NCI-H1105 (cell line): ENCODE measurements at places on chromosomes 12 and 14.

DNA sequence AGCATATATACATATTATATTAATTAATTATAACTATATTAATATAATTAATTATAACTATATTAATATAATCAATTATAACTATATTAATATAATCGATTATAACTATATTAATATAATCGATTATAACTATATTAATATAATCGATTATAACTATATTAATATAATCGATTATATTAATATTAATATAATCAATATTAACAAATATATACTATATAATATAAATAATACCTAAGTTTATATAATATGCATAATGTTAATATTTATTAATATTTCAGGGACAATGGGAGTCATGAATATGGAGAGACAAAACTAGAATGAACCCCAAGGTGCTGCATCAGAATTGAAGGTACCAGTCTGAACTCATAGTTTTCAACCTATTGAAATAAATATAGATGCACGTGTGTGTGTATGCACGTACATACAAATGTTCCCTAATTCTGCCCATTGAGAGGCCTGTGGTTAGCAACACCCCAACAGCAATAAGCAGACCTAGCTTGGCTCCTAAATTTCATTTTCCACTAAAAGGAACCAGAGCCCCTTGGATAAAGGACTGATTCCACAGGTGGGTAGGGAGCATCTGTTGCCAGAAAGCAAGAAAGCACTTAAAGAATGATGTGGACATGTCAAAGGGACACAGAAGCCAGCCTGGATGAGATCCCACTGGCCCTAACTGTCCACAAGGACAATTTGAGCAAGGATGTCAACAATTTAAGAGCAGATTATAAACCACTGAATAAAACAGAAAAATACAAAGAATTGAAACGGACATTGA, 21.3 kb downstream of the SSH1 start:
- no peak for DNase-seq

DNA sequence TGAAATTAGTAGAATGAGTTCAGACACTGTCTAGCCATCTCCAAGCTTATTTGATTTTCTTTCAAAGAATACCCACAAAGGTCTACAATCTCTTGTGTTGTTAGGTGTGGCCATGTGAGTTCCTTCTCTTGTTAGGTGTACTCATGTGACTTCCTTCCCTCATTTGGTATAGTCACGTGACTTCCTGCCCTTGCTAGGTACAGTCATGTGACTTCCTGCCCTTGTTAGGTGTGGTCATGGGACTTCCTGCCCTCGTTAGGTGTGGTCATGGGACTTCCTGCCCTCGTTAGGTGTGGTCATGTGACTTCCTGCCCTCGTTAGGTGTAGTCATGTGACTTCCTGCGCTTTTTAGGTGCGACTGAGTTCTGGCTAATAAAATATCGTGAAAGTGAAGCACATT, 179.6 kb downstream of the TMX1 start:
- DNase-seq: no peak

GRCh38 chr14:88955455-88955854, 131.0 kb downstream of the TTC8 start:
- DNase-seq: no peak

GRCh38 chr14:104513641-104514046, 65.9 kb upstream of the C14orf180 start:
- DNase-seq: no peak

GRCh38 chr12:129949651-129950050, 45.8 kb upstream of the TMEM132D start:
- DNase-seq: no peak

- no peak for DNase-seq
Measured at GRCh38 chr12:44581642-44582242, 294.4 kb downstream of the NELL2 start.

GRCh38 chr14:101071493-101071906, 168.0 kb upstream of the RTL1 start:
- no peak for DNase-seq

DNA sequence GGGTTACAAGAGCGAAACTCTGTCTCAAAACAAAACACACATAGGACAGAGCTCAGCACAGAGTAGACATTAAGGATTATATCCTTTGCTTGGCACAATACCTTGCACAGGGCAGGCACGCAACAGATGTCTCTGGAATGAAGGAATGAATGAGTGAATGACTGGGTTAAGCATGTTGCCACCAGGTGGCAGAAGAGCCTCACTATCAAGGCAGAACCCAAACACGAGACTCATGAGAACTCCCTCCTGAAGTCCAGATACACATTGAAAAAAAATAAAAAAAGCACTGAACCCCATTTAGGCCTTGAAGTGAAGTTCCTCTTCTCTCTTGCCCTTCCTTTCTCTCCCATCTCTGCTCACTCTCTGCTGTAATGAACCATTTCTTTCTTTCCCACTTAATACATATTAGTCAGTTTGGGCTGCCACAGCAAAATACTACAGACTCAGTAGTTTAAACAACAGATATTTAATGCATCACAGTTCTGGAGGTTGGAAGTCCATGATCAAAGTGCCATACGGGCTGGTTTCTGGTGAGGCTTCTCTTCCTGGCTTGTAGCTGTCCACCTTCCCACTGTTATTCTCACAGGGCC, 26.6 kb upstream of the LTA4H start:
- peak; percentile 20 for DNase-seq

DNA sequence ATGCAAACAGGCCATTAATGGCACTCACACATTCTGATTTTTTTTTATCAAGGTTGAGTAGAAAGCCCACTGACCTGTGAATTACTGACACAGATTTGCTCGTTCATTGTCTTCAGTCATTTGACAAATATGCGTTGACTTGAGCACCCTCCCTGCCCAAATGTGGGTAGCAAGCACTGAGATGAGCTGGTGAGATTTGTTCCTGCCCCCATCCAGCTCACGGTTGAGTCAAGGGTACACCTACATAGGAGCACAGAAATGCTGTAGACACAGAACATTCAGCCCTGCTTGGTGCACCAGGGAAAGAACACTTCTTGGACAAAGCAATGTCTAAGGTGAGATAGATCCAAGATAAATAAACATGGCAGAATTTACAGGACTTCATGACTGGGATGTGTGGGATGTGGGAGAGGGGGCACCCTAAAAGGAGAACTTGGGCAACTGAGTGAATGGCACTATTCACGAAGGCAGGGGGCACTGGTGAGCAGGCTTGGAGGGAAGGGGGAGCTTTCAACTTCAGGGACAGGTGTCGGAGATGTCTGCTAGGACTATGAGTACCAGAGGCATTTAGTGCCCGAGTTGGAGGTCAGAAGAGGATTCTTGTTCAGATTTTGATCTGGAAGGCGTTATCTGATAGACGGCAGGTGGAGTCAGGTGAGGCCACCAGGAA, 213.4 kb downstream of the VRK1 start:
- no peak for DNase-seq

DNA sequence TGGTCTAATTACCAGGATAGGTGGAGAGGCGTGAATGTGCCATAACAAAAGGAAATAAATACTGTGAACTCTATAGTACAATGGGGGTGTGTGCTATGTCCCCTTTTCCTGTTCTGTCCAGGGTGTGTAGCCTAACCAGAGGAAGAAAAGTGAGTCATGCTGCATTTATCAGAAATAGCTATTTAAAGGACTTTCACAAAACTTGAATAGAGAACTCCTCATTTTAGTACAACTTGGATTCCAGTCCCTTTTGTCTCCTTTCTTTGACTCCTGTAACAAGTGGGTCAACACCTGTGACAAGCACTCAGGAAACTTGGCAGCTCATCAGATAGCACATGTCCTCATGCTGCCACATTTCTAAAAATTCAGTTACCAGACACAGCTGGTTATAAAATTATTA, 123.4 kb downstream of the CCDC91 start:
- no peak for DNase-seq

- no peak for DNase-seq
Measured at GRCh38 chr14:36313206-36313605, 7.2 kb downstream of the MBIP start.

DNA sequence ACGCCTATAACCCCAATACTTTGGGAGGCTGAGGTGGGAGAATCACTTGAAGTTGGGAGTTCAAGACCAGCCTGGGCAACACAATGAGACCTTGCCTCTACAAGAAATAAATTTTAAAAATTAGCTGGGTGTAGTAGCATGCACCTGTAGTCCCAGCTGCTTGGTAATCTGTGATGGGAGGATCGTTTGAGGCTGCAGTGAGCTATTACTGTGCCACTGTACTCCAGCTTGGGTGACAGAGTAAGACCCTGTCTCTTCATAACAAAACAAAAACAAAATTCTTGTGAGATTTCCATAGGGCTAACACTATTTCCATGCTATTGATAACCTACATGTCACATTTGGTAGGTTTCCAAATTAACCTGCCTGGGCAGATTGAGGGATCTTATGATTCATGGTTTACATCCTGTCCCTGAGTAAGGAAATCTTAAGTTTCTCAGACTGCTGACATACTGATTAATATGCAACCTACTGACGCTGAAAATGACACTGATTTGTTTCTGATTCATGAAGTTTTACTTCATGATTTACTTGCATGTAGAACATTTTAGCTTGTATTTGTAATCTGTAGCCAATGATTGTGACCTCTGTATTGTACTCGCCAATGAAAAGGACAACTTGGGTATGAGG, 15.9 kb downstream of the ATP6V1D start:
- DNase-seq: no peak

GRCh38 chr14:99784508-99784907, 8.7 kb upstream of the EML1 start:
- DNase-seq: no peak

DNA sequence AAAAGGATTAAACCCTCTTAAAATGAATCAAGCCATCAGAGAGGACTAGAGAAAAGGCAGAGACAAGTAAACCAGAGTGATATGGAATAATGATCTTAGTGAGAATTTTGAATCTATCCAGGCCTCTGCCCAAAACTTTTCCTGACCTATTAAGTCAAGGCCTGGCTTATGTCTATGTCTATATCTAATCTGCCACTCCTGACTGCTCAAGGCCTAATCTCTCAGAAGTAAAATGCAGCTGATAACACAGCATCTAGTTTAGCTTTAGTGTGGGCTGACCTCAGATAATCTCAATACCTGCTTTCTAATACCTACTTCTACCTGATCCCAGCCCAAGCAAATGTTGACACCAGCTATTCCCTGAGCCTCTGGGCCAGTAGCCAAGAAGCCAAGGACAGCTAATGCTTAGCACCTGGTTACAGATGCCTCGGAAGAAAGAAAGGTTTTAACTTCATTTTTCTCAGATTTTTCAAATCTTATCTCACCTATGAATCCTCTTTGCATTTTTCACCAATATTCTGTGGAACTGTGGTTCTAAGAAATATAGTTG, 1472.5 kb upstream of the SEL1L start:
- peak; percentile 43 for DNase-seq

DNA sequence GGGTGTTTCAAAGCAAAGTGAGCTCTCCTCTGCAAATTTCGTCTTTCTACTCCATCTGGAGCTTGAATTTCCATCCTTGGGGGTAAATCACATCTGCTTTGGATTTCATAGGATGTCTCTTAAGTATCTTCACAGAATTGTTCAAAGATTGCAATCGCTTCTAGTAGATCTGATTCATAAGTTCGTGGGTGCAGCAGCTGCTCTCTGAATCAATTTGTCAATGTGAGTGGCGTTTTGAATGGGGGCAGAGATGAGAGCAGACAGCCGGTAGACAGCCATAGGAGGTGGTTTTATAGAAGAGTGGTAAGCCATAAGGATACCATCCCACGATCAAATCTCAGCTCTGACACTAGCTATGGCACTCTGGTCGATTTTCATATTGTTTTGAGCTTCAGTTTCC, 146.0 kb upstream of the RPH3A start:
- no peak for DNase-seq

- no peak for DNase-seq
Measured at GRCh38 chr12:113469949-113470743, 1.5 kb downstream of the LHX5 start.

- no peak for DNase-seq
Measured at GRCh38 chr12:6334940-6335450, 6.9 kb downstream of the TNFRSF1A start.

- no peak for DNase-seq
Measured at GRCh38 chr14:62206456-62206855, 444.2 kb downstream of the SNAPC1 start.

- DNase-seq: no peak
Measured at GRCh38 chr14:93956514-93957332, 19.6 kb downstream of the ASB2 start.

GRCh38 chr12:71300772-71301675, 138.6 kb upstream of the LGR5 start:
- no peak for DNase-seq

GRCh38 chr12:50302686-50303085, 19.4 kb upstream of the LIMA1 start:
- DNase-seq: no peak

DNA sequence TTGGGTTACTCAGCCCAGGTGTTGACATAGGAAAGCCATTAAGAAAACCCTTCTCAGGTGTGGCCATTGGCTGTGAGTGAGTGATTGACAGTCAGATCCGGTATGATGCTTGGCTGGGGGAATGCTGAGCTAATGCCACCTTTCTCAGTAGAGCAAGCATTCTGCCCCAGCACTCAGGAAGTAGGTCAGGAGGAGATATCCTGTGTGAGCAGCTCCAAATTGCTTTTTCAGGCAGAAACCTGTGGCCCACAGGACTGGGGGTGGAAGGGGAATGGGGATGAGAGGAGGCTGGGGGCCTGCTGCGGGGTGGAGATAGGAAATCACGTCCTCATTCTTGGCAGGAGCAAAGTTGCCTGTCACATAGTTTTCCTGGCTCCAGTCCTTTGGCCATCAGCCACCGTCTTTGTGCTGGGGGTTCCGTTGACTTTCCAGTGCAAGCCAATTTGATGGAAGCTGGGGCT, 55.7 kb downstream of the NINJ2 start:
- DNase-seq: no peak

- DNase-seq: no peak
Measured at GRCh38 chr14:57085043-57085442, 183.7 kb downstream of the EXOC5 start.

GRCh38 chr14:30550335-30550734, 8.6 kb upstream of the G2E3 start:
- no peak for DNase-seq

- DNase-seq: no peak
Measured at GRCh38 chr12:4558171-4558570, 3.8 kb upstream of the DYRK4 start.

- no peak for DNase-seq
Measured at GRCh38 chr12:92533280-92533890, 169.4 kb upstream of the PLEKHG7 start.

GRCh38 chr14:96797582-96798349, 584 bp downstream of the VRK1 start:
- DNase-seq: no peak

DNA sequence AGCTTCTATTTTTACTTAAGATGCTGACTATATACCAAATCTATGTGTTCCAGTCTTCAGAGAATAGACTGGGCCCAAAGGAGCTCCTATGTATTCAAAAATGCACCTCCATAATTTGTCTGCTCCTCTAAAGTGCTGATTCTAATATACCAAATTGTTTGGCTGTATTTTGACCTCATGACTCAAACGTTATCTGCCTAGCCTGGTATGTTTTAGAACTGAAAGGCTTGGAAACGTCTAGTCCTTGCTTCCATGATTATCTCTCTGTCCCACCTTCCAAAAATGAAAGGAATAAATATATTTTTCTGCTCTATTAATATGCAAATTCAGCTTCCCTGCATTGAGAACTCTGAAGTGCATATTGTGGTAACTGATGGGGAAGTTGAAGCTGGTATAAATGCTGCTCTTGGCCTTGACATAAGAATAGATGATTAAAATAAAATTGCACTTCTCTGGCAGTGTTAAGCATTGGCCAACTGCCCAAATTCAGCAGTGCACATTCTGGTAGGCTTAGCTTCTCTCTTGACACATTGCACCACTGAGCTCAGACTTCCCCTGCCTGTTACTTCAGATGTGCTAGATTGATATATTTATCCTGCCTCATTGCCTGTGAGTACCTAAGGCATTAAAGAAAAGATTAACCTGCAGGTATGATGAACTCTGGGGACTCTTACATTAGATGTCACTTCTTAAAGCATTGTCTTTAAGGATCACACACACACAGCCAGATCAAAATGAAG, 882.3 kb downstream of the RPS29 start:
- DNase-seq: peak; percentile 4
